ENCODE measurements at places on chromosomes 1 and 21.
A peak's percentile ranks its signal among the peaks of the same experiment; 100 is the strongest.

GRCh38 chr1:121519042-121519755, 334.4 kb downstream of the SRGAP2C start:
- DNase-seq = peak; percentile 89

DNA sequence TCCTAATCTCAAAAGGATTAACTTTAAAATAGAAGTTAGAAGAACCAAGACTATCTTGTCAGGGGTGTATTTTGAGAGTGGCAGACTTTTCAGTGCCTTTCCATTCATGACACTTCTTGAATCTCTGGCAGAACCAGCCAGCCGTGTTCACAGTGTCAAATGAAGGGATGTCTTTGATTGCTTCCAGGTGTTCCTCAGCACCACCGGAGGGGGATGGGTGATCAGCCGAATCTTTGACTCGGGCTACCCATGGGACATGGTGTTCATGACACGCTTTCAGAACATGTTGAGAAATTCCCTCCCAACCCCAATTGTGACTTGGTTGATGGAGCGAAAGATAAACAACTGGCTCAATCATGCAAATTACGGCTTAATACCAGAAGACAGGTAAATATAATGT, 32.3 kb downstream of the FMO1 start:
- DNase-seq = no peak

- DNase-seq = peak; percentile 67
These were observed 3.4 kb downstream of the ADGRB2 start for GRCh38 chr1:31760471-31761470.

GRCh38 chr1:160082926-160083325, 1.6 kb downstream of the KCNJ9 start:
- no peak for DNase-seq

DNA sequence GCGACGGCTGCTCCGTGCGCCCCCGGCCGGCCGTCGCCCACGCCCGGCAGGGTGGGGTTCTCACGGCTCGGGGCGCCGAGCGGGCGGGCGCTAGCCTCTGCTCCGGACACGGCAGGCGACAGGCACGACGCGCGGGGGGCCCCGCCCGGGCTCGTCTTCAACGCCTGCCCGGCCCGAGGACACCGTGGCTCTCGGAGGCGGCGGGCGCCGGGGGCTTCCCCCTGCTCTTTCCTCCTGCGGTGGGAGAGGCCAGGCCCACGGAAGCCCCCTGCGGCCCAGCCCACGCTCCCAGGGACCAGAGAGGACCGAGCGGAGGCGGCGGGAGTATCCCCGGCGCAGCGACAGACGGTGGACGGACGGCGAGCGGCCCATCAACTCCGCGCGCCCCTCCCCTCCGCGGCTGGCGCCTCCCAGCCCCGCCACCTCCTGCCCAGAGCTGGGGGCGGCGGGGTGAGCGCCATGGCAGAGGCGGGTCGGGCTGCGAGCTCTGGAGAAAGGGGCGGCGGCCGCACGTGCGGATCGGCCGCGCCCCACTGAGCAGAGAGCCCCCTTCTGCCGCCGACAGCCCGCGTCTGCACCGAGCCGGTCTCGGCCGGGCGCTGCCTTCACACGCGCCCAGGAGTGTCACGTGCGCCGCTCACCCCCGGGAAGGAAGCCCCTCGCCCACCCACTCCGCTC, at the start of the genes SHE and TDRD10:
Gene SHE (minus strand): TSS at position 347 of the 678 bp plus-strand sequence. CDS start 386 bp downstream, outside the sequence.
Gene TDRD10 (plus strand): TSS at position 154 of the 678 bp plus-strand sequence. CDS start 4,685 bp downstream, outside the sequence.
- no peak for DNase-seq

DNA sequence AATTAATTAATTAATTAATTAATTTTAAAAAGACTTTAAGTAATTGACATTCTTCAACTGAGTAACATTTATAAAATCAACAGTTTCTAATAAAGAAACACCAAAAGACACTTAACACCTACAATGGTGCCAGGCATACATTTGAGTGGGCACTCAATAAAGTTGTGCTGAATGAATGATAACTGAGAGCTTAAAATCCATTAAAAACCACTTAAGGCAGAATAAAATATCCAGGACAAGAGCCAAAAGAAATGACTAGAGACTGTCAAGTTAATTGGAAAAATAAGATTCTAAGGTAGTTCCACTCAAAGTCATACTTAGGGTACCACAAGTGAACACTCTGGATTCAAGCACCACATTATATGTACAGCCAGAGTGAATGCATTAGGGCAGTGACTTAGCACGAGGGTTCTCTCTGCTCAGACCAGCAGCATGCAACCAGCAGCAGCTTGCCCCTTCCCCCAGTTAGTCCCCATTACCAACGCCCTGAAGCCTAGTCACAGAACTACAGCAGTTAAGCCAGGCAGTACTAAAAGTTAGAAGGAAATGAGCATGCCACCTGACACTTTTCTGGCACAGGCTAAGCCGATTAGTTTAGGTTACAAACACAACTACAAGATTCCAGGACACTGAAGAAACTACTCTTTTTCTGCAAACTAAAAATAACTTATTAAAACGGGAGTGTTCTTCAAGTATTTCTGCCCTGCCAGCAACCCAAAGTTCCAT, 46.5 kb downstream of the LUZP1 start:
- no peak for DNase-seq

- DNase-seq = no peak
These were observed 7.5 kb upstream of the TOMM20 start for GRCh38 chr1:235136111-235136510.

DNA sequence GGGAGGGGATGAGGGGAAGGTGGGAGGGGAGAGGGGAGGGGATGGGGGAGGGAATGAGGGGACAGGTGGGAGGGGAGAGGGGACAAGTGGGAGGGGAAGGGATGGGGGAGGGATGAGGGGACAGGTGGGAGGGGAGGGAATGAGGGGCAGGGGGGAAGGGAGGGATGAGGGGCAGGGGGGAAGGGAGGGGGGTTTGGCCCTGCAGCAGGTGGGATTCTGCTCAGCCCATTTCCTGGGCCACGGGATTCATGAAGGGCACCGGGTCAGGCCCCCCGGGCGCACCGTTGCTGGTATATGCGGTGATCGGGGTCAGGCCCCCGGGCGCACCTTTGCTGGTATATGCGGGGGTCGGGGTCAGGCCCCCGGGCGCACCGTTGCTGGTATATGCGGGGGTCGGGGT, 15.1 kb upstream of the SAMD11 start:
- no peak for DNase-seq

GRCh38 chr1:247077876-247078257, 744 bp downstream of the ZNF670 start:
- DNase-seq = no peak

- DNase-seq = no peak
These were observed 14.0 kb downstream of the KCNN3 start for GRCh38 chr1:154856049-154856448.

- no peak for DNase-seq
These were observed 25.9 kb downstream of the PPP1R15B start for GRCh38 chr1:204385727-204386126.

GRCh38 chr1:32753532-32754316, 51.2 kb upstream of the SYNC start:
- peak; percentile 73 for DNase-seq

DNA sequence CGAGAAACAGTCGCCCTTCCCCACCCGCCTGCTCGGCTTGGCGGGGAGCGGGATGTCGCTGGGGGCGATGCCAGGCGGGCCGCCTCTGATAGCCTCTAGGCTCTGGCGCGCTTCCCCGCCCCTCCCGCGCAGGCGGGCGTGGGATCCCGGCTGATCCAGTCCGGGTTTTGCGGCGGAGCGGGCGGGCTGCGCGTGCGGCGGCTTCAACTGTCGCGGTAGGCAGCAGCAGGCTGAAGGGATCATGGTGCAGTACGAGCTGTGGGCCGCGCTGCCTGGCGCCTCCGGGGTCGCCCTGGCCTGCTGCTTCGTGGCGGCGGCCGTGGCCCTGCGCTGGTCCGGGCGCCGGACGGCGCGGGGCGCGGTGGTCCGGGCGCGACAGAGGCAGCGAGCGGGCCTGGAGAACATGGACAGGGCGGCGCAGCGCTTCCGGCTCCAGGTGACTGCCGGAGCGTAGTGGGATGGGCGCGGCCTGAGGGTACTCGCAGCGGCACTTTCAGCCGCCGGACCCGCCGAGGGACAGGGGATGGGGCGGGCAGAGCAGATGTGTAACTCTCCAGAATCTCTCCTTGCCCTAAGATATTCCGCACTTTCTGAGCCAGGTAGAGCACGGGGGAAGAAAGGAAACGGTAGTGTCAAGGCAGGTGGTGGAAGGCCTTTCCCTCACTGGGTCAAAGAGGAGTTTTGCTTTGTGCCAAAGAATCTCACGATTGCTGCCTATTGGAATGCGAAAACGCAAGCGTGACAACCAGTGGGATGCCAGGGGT, at the start of gene FAAH:
Gene FAAH (plus strand): TSS at position 210 of the 764 bp plus-strand sequence. CDS start 32 bp downstream, at position 242.
- DNase-seq = peak; percentile 58

GRCh38 chr1:55575571-55576279, 360.6 kb upstream of the USP24 start:
- DNase-seq = no peak

- no peak for DNase-seq
These were observed 168.9 kb upstream of the HOOK1 start for GRCh38 chr1:59645893-59646292.

DNA sequence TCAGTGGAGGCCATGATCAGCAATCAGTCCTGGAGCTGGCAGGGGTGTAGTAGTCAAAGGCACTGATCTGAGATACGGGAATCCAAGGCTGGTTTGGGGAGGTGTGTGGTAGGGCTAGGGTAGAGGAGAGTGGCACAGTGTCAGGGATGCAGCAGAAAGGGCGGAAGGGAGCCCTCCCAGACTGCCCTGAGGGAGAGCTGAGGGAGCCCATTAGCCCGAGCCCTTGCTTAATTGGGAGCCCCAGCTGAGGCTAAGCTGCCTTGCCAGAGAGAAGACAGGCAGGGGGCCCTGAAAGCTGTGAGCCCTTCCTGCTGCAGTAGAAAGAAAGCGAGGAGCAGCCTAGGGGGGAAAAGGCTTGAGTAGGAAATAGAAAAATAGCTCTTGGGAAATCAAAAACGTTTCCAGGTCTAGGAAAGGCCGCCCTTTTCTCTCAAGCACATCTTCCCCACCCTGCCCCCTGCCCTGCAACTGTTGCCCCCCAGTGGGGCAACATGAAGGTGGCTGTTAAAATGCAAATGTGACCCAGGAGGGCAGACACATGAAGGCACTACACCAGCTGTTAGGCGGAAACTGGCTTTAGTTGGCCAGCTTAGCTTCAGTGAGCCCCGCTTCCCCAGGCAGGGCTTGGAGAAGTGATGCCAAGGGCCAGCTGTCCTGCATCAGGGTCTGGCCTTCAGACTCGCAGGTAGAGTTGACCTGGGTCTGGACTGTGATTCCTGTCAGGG, 106.2 kb downstream of the UCK2 start:
- no peak for DNase-seq

- DNase-seq = no peak
These were observed 128.5 kb upstream of the POU3F1 start for GRCh38 chr1:38175121-38175520.

DNA sequence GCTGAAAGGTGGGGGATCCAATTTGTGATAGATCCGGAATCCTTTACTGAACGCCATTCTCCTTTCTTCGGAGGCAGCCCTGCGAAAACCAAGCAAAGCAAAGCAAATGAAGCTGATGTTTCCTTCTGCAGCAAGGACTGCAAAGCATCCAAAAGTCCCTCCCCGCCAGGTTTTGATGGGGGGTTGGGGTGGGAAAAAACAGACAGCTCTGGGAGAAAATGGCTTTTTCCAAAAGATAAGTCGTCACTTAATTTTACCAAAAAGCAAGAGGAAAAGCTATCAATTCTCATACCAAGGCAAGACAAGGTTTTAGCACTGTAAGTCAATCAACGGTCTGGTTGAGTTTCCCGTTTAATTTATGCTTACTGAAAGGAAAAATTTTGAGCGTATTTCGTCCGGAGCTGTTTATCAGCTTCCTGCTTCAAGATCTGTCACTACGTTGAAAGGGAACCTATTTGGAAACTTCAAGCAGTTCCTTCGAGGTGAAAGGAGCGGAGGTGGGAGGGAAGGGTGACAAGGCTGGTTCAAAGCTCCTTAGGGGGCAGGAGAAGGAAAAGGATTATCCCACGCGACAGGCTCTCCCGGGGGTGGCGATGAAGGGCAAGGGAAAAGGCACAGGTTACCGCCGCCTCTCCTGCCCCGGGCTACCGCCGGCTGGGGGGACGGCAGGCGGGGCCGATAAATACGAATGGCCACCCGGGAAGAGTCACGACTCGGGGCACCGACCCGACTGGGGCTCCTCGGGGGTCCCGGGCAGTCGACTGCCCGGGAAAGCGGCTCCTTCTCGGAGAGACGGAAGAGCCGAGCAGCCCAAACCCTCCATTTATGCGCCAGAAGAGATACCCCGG, 750 bp downstream of the SYNJ1 start:
- no peak for DNase-seq

DNA sequence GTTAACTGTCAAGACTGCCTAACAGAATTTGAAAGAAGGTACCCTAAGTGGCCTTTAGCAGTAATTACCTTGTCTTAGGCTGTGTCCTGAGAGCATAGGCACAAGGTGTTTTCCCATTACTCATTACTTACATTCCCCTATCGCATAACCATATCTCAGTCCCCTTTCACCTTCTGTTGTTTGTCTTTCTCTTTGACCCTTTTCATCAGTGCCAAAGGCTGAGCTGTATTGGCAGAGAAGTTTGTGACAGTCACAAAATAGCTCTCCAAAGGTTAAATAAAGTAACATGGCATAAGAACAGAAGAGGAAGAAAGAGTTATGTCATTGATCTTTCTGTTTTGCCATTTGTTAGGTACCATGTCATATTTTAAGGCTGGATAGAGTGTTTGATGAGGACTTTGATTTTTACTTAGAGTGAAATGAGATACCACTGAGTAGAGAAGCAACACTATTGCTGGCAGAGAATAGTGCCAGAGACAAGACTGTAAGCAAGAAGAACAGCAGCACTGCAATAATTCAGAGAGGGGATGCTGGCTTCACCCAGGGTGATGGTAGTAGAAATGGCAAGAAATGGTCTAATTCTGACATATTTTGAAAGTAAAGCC, 497.8 kb downstream of the TTLL7 start:
- no peak for DNase-seq

GRCh38 chr21:31750843-31751242, 18.9 kb upstream of the SCAF4 start:
- DNase-seq = no peak

DNA sequence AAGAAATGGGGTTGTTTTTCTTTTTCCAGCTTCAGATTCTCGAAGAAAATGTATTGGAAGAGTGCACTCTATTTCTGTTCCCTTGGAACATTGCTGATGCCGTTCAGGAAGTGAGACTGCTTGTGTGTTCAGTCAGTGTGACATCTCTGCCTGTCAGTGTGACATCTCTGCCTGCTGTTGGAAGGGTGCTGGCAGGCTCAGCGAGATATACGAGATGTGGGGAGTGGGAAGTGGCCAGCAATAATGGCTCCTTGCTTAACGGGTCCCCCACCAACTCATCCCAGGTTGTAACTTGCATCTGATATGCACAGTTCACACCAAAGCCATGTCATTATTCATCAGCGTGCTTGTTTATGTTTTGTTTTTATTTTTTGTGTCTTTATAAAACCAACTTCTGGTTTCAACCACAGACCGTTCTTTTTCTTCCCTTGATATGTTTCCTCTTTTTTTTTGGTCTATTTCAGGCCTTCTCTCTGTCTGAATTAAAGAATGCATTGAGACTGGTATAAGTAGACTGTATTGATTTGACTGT, 145.4 kb downstream of the GALNT2 start:
- no peak for DNase-seq

All from stimulated activated CD8-positive, alpha-beta memory T cell treated with anti-CD3 and anti-CD28 coated beads, Interleukin-4, amount 100 ng/mL, for 48 hours (primary cell).